ENCODE measurements at places on chromosomes 5 and 9.

- DNase-seq, result no peak
These were observed at the start of gene BRINP1 for GRCh38 chr9:119368681-119369581. BRINP1 (minus strand) TSS chr9:119369435; CDS start chr9:119313355, 56,080 bp downstream.

DNA sequence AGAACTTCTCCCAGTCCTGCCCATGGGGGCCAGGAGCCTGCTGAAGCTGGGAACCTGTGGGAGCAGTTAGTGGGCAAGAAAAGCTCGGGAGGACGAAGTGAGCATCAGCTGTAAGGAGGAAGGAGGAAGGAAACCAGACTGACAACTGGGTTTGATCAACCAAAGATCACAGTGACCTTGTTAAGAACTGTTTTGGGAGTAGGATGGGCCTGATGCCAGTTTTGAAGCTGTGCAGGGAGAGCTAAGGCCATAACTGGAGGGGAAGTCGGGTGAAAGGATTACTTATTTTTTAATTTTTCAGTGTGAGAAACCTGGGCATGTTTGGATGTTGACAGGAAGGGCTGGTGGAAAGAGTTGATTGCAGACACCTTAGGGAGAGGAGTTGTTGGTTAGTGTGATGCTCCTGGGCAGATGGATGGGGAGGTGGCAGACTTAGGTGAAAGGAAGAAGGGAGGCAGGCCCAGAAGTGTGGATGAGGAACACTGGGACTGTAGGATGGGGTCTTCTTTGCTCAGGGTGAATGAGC, 58.3 kb upstream of the KLF4 start:
- no peak for DNase-seq

DNA sequence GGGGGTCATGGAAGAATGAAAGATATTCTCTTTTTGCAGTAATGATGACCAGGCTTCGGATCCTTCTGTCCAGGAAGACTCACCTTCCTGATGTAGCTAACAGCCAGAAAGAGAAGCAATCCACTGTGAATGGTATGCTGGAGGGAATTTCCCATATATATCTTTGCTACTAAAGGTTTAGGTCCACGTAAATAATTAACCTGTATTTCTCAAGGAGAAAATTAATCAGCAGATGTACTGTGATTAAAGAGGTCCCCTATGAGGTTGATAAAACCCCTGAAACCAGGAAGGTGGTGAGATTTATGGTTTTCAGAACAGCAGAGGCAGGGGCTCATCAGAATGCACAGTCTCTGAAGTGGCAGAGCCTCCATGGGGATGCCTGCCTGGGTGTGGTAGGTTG, 11.4 kb upstream of the RAB3C start:
- DNase-seq, result no peak

DNA sequence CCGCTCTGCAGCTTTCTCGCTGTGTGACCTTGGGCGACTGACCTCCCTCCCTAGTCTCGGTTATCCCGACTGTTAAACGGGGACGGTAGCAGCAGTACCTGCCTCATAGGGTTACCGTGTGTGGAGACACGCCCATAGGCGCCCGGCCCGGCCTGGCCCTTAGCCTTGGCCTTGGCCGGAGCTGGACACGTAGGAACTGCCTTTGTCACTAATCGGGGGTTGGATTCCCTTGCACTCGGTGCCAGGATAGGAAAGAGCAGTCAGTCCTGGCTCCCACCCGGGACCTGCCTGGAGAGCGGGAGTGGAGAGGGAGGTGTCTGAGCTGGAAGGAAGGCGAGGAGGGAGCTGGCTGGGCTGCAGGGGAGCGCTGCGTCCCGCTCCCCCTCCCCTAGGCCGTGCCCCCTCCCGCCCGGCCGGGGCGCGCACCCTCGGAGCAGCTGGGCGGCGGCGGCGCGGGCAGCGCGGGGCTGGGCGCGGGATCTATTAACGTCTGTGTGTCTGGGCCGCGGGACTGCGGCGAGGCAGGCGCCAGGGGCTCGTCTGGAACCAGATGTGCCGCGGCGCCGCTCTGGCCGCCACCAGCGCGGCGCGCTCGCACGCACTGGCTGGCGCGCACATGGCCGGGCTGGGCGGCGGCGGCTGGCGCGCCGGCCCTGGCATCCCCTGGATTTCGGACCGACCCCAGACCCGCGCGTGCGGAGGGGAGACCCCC, 31.7 kb downstream of the PRRX2 start:
- no peak for DNase-seq

- DNase-seq, result no peak
These were observed 12.5 kb downstream of the LECT2 start for GRCh38 chr5:135942202-135942771.
